ENCODE measurements at places on chromosomes 7 and 10.

- DNase-seq: no peak
These were observed 49.0 kb upstream of the FRMD4A start for GRCh38 chr10:14379556-14380280.

GRCh38 chr10:627032-627992, 62.2 kb downstream of the DIP2C start:
- DNase-seq: no peak

DNA sequence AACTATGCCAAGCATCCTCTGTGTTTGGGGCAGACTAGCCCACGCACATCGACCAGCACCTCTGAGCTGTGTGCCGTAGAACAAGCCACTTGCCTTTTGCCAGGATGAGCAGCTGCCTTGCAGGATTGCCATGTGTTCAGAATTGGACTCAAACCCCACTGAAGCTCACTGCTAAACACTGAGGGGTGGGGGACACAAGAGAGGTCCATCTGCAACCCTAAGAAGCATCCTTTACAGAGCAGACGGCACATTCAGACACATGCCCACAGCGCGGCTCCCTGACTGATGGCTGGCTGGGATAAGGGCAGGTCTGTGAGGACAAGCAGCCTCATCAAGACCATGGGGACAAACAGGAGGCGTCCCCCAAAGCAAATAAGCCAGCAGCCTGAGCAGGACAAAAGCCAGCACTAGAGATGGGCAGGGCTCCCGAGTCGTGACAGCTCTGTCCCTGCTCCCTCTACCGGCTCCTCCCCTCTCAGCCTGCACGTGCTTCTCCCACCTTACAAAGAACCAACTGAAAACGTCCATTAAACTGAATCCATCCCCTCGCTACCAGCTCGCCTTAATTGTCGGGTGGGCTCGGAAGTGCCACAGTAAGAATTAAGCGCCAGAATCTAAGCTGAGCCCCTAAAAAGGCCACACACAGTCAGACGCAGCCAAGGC, 114.2 kb downstream of the PRKAG2 start:
- DNase-seq: no peak

DNA sequence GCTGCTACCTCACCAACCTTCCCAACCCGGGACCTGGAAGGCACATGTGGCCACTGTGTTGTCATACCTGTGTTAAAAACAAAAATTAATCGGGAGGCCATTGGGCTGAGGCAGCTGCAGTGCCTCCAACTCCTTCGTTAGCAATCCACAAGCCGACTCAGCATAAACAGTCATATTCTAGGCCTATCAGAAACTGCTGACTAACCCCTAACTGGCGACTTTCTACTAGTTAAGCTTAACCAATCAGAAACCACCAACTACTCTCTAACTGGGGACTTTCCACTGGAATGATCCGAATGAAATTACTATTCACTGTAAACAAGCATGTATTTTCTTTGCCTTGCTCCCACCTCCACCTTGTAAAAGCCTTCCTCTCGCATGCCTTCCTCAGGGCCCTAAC, 14.1 kb upstream of the TMEM72 start:
- DNase-seq: no peak

DNA sequence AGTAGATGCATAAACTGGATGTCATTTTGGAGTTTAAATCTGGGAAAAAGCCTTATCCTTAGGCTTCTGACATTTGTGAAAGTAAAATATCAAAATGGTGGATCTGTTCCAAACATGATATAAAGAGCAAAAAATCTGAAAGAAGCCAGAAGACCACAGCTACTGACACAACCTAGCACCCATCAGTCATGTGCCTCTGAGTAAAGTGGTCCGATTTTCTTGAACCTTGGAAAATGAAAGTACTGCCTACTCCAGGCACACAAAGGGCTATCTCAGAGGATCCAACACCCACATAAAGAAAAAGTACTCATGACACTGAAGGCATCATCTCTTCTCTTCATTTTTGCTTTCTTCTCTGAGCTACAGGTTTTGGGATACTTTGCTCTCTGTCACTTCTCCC, 150.7 kb downstream of the KMT2E start:
- no peak for DNase-seq

- DNase-seq: peak; percentile 98
These were observed 376 bp upstream of the CREB3L2 start for GRCh38 chr7:138002096-138002827.

GRCh38 chr10:53135897-53136253, 363.3 kb upstream of the MBL2 start:
- DNase-seq: no peak

GRCh38 chr7:41701068-41701941, 1.6 kb downstream of the INHBA start:
- DNase-seq: no peak

DNA sequence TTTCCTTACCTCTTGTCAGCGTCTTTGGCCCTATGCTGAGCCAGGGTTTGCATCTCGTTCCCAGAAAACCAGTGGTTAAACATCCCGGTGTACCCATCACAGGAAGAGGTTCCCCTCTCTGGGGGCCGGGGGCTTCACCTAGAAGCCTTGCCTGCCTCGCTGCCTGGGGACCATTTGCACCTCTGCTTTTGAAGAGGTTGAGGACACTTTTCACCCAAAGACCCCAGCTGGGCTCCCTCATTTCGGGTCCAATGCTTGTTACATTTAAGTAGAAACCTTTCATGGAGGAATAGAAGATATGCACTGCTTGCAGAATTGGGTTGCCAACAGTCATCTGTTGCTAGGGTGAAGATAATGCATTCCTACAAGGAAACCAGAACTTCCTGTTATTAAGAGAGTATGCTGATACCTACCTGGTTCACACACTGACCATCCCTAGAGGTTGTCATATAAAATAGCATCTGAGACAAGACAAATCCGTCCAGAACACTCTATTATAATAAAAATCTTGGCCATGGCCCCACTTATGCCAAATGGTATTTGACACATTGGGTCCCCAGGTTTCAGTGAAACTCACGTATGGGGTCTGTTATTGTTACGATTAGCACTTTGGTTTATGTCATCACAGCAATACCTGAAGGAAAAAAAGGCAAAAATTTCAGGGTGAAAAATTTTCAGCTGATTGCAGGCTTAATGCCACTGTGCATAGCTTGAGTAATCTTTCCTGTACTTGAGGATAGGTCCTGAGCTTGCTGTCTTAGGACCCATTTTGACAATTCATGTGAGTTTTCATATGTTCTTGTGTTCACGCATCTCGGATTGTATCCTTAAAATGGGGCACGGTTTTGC, 917 bp downstream of the ZNF365 start:
- DNase-seq: no peak

DNA sequence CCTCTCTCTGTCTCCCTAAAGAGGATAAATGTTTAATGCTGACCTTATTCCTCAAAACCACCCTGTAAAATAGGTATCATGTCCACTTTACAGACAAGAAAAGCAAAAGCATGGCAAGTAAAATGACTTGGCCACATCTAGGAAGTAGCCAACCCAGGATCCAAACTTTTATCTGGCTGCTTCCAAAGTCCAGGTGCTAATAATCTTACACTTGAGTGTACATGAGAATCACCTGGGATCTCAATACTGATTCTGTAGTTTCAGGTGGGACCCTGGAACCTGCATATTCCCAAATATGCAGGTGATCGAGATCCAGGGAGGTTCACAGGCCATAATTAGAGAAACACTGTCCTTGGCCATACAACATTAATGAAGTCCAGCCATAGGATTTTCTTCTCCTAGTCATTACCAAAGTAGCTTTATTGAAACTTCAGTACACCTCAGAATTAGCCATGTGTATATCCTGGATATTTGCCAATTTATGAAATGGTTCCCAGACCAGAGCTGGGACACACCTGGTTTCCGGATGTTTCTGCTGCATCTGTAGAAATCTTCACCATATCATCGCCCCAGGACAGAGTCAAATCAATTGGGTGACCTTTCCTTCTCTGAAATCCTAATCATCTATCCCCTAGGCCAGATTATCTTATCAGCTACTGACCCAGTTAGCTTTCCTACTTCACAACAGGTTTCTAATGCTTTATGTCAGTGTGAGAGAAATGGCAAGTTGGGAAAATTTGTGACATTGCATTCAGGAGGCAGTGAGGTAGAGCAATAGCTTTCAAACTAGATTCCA, 119.1 kb upstream of the KMT2E start:
- DNase-seq: no peak

GRCh38 chr7:117132321-117133120, 179.2 kb downstream of the ST7 start:
- no peak for DNase-seq

DNA sequence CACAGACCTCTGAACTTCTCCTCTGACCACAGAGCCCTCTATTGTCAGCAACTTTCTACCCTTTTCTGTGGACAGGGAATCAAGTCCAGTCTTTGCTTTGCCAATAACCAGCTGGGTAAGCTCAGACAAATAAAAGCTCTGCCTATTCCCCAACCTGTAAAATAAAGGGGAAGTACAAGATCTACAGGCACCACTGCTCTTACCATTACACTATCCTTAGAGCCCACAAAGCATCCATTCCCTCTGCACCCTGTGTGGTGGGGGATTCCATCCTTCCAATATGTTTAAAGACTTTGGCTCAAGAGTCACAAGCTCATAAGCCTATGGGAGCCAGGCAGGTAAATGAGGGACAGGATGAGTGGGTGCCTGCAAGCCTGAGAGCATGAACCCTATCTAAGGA, 88.2 kb downstream of the PARD3 start:
- DNase-seq: no peak

- DNase-seq: no peak
These were observed 62.8 kb downstream of the SH3PXD2A start for GRCh38 chr10:103792547-103792946.

GRCh38 chr7:136957391-136957790, 88.9 kb downstream of the CHRM2 start:
- no peak for DNase-seq

GRCh38 chr7:155824227-155824886, 12.1 kb upstream of the SHH start:
- peak; percentile 26 for DNase-seq

- DNase-seq: no peak
These were observed 48.7 kb downstream of the ARMC3 start for GRCh38 chr10:22976534-22976933.

DNA sequence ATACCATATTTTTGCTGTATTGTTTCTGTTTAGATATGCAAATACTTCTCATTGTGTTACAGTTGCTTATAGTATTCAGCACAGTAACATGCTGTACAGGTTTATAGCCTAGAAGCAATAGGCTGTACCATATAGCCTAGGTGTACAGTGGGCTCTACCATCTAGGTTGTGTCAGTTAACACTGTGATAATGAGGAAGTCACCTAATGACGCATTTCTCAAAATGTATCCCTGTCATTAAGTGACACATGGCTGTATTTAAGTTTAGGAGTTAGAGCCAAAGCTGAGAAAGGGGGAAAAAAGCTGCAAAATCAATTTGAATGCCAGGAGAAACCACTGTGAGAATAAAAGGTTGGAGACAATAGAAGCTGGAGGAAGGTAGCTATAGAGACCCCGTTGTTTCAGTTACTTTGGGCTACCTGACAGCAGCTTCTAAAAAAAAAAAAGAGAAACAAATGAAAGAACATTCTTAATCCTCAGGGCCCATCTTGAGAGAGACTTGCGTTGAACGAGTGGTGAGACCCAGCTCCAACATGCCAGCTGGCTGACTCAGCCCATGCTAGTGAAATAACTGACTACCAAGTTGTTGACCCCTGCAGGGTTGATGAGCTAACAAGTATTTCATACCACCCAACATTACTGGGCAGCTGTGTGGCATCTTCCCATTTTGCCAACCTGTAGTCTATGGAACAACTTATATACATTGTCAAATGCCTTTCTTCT, 8.7 kb downstream of the STARD3NL start:
- no peak for DNase-seq

- no peak for DNase-seq
These were observed 26.0 kb downstream of the DUSP5 start for GRCh38 chr10:110523736-110524135.

- DNase-seq: no peak
These were observed 4.4 kb upstream of the SMIM30 start for GRCh38 chr7:113122744-113123143.

DNA sequence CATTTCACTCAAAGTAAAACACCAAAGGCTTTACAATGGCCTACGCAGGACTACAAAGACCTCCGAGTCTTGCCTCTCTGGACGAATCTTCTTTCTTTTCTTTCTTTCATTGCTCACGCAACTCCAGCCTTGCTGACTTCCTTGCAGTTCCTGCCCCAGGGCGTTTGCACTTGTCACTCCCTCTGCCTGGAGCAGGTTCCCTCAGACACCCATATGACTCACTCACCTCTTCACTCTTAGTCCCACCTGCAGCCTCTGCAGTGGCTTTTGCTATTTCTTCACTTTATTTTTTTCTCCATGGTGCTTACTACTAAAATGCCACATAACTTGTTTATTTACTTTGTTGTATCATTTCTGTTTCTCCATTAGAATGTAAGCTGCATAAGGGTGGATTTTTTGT, 33.1 kb downstream of the GHRHR start:
- DNase-seq: no peak

DNA sequence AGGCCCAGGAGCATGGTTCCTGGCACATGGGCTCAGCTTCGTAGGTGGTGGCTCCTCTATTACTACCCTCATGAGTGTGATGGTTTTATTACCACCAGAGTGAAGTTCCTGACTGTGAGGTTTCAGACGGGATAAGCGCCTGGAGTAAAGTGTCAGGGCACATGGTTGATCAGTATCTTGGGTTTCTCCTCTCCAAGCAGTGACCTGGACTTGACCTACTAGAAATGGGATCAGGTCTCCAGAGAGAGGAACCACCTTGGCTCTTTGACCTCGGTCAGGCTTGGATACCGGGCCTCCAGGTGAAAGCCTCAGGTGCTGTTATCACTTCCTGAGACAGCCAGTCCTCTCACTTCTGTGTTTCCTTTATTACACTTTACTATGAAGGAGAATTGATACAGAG, 67.7 kb downstream of the GRK5 start:
- no peak for DNase-seq

GRCh38 chr10:124999433-125000365, 57.8 kb downstream of the ZRANB1 start:
- no peak for DNase-seq

DNA sequence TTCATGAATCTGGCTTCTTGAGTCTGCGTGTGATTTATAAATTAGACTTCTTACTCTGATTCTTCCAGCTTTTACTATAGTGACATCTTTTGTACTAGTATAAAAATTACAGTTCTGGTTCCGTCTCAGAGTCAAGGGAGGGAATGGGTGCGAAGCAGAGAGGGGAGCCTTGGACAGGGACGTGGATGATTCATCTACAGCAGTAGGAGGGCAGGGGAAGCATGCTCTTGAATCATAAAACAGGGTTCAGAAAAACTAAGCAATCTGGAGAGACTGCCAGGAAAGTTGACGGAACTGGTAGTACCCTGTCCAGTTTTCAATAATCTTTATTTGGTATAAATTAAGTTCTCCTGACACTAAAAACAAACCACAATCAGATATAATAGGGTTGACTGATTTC, 58.1 kb downstream of the ITGA8 start:
- no peak for DNase-seq

GRCh38 chr10:404346-404745, 269.1 kb downstream of the ZMYND11 start:
- DNase-seq: no peak

- DNase-seq: no peak
These were observed 73.6 kb downstream of the RELN start for GRCh38 chr7:103915680-103916357.

All from NCI-H2029 treated with DMSO at 0.1 percent for 48 hours (cell line).